ENCODE measurements at places on chromosomes 5 and 9.

GRCh38 chr5:109524026-109524425 lies 114.3 kb upstream of the PJA2 start:
- DNase-seq = no peak

- no peak for DNase-seq
Observed at GRCh38 chr5:133474851-133475590, 137.3 kb downstream of the FSTL4 start.

- DNase-seq = no peak
Observed at GRCh38 chr9:16828340-16829281, 41.9 kb downstream of the BNC2 start.

GRCh38 chr5:122362361-122362760 lies 50.3 kb downstream of the SNCAIP start:
- no peak for DNase-seq

- no peak for DNase-seq
Observed at GRCh38 chr5:30347858-30348257, 845.6 kb upstream of the CDH6 start.

- no peak for DNase-seq
Observed at GRCh38 chr9:85260275-85260845, 481.4 kb downstream of the AGTPBP1 start.

DNA sequence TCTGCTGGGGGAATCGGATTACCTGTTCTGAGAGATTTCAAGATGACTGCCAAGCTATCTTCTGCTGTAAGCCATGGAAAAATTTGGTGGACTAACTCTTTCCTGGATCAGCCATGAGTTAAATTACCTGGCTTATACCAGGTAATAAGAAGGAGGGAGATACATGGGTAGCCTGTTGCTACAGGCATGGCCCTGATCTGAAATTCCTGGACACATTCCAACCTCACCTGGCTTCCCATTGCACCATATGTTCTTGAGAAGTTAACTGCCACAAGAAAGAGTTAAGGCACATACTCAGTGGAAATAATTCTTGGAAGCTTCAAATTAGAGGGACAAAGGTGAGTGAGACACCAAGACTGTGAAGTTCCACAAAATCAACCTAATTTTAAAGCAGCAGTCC lies 371.3 kb downstream of the ACTL7B start:
- DNase-seq = no peak

DNA sequence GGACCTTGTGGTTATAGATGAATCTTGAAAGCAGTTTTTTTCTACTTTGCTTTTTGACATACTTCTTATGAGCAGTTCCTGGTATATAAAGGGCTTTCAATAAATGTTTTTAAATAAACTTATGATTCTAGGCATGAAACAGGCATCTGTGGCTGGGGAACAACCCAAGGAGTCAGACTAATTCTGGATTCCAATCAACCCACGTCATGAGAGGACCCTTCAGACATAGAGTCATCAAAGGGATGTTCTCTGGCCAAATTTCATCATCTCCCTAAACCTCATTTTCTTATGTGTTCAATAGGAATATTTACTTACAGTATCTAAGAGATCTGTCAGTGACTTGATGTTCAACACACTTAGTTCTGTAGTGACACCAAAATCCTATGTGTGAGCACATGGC lies 243.8 kb upstream of the ZNF462 start:
- no peak for DNase-seq

DNA sequence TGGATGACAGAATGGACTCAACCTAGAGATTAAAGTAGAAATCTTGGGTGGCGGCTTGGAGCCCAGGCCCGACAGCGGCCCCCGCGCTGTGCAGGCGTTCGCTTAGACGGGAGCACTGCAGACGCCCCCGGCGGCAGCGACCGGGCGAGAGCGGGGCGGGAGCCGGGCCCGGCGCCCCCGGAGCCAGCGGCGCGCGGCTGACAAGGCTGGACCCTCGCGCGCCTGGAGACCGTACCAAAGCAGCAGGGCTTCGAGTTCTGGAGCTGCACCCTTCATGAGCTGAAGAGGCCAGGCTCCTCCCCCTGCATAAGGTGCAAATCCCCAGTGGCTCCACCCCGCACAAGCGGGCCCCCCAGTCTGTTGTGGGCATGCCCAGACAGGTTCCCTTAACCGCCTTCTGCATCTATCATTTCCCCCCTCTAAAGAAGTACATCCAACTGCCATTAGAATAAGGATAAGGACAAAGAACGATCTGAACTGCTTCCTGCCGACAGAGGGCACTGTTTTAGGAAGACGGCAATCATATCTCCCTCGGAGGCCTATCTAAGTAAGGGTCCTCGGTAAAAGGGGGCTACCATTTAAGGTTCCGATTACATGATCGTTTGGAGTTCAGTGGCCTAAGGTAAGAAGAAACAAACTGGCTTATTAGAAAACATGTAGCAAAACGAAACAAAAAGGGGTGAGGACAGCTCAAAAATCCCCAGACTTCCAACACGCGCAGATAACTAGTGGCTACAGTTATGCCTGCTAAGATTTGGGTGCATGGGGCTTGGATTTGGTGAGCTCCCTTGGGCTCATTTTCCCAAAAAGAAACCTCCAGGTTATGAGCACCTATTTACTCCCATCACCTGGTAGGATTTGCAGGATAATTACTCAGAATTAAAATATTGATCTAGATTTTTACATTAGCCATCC lies 66.3 kb downstream of the RGMB start:
- DNase-seq = no peak

- DNase-seq = no peak
Observed at GRCh38 chr9:2424619-2425033, 197.0 kb upstream of the VLDLR start.

DNA sequence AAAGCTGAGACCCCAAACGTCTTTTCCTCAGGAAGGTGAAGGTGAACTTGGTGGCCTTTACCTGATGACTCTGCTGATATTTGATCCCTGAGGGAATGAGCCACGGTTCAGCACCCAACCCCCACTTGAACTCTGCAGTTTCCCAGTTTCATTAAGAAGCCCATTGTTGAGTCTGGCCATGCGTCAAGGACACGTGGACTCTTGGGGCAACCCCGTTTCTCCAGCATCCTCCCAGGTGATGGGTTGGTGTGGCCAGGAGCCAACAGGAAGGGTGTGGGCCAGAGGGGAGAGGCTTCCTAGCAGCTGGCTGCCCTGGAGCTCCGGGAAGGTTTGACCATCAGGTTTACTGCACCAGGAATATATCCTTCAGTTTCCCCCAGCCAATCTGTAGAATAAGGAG lies 59.5 kb upstream of the GNE start:
- no peak for DNase-seq

- DNase-seq = no peak
Observed at GRCh38 chr9:98038958-98039357, 17.6 kb upstream of the NANS start.

GRCh38 chr5:313265-313664 lies 8.2 kb upstream of the AHRR start:
- no peak for DNase-seq

- DNase-seq = no peak
Observed at GRCh38 chr5:61965069-61965468, 340.9 kb upstream of the KIF2A start.

GRCh38 chr5:24642022-24642421 lies 2.8 kb downstream of the CDH10 start:
- DNase-seq = no peak

DNA sequence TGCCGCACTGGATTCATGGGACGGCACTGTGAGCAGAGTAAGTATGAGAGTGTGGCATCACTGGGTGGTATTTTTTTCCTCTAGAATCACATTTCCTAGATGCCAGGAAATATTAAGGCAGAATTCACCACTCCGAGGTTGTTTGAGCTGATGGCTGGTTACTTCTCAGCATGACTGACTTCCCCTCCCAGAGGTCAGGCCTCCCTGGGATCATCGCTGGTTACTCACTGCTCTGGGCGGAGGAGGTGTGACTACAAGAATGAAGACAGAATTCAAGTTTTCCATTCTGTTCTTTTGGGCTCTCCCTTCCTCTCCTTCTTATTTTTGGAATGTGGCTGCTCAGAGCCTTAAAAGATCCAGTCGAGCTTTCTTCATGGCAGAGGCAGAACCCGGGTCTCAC lies 76.6 kb upstream of the PRRC1 start:
- no peak for DNase-seq

- DNase-seq = no peak
Observed at GRCh38 chr5:103582364-103582763, 19.8 kb upstream of the NUDT12 start.

- no peak for DNase-seq
Observed at GRCh38 chr5:14373685-14374084, 207.9 kb upstream of the OTULINL start.

- no peak for DNase-seq
Observed at GRCh38 chr5:73232266-73233041, 59.5 kb downstream of the TMEM174 start.

DNA sequence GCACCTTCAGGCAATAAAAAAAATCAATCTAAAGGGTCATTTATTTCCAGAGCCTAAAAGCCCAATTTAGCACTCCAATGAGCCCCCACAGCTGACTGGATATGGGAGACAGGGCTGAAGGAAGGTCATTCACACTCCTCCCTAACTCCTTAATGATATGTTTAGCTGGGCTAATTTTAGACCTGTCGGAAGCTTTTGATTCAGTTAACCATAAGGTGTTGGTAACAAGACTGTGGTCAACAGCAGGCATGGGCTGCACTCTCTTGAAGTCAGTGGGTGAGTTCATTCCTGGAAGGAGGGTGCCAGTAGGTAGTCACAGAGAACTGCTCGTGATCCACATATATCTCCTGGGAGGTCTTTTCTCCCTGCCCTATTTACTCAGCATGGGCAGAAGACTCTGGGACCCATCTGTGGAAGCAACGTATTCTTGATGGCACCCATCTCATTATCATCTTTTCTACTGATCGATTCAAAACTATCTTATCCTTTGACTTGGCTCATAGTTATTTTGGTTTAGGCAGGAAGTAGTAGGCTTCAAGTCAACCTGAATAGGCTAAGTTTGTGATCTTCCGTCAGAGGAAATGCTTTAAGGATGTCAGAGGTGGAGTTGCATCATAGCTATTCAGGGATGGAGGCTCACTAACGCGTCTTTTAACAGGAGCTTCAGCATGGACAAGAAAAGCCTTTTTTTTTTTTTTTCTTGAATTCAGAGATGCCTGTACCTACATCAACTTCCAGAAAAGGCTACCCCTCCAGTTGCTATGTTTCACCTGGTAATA lies 367.7 kb upstream of the SLC30A5 start:
- no peak for DNase-seq

DNA sequence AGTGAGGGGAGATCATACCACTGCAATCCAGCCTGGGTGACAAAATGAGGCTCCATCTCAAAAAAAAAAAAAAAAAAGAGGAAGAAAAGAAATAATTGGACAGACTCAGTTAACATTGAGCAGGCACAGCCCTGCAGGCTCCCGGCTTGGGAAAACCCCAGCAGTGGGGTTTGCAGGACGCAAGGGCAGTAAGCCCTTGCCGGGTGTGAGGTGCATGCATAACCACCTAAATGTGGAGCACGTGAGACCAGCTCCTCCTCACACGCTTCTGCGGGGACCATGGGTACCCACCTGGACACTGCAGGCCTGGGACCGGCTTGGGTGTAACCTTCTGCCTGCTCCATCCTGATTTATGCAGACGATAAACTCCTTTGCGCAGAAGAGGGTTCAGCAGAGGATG lies 4.8 kb upstream of the SLC6A18 start:
- no peak for DNase-seq

- DNase-seq = no peak
Observed at GRCh38 chr9:90974643-90975245, 173.1 kb downstream of the SYK start.

GRCh38 chr5:6593148-6594016 lies 39.5 kb downstream of the NSUN2 start:
- no peak for DNase-seq

DNA sequence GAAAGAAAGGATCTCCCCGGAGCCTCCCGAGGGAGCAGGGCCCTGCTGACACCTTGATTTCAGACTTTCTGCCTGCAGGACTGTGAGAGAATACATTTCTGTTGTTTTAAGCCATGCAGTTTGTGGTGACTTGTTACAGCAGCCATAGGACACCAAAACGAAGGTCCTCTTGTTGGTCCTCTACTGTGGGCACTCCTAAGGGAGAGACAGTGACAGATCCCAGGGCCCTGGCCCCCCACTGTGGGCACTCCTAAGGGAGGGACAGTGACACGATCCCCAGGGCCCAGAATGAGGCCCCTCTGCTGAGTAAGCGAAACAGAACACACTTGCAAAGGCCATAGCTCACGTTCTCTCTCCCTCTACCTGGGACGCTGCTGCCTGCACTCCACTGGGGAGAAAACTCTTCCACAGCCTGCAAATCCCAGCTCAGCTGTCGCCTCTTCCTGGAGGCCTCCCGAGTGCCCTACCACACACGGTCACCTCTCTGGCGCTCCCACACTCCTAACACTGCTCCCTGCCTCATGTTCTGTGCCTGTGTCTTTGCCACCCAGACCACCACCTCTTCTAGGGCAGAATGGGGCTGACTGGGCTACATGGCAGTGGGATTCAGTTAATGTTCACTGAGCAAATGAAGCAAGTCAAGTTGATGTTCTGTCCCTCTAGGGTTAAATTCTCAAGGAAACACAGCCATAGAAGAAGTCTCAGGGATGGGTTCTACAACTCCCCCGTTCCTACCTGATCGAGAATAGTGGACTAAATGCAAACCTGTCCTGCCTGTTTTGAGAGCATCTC lies 23.8 kb downstream of the ANKS6 start:
- DNase-seq = no peak

- no peak for DNase-seq
Observed at GRCh38 chr9:4566806-4567205, 76.5 kb downstream of the SLC1A1 start.

GRCh38 chr9:105667867-105668266 lies 5.6 kb downstream of the TAL2 start:
- DNase-seq = no peak

GRCh38 chr5:61232490-61233050 lies 70.3 kb upstream of the SMIM15 start:
- no peak for DNase-seq

GRCh38 chr5:147667363-147667762 lies 115.2 kb downstream of the JAKMIP2 start:
- DNase-seq = no peak

GRCh38 chr5:180126716-180127681 lies 55.4 kb upstream of the RNF130 start:
- DNase-seq = no peak

DNA sequence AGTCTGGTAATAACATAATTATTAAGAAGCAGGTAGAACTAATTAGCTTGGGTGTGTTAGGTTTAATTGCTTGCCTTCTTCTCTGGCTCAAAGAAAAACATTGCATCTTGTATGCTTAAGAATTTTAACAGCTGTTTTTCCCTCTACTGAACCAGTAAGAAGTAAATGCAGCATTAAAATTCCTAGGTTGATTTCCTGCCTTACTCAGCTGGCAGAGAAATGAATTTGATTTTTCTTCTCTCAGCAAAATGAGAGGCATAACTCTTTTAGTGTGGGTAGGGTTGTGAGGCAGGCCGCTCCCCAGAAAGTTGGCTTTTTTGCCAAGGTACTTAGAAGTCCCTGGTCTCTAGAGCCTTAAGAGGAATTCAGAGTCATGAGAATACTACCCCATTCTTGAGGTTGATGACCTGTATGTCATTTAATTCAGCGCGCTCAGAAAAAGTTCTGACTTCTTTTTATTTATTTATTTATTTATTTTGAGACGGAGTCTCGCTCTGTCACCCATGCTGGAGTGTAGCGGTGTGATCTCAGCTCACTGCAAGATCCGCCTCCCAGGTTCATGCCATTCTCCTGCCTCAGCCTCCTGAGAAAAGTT lies 302.6 kb downstream of the ARHGEF28 start:
- DNase-seq = no peak
